ENCODE measurements at places on chromosomes 12 and 14.

DNA sequence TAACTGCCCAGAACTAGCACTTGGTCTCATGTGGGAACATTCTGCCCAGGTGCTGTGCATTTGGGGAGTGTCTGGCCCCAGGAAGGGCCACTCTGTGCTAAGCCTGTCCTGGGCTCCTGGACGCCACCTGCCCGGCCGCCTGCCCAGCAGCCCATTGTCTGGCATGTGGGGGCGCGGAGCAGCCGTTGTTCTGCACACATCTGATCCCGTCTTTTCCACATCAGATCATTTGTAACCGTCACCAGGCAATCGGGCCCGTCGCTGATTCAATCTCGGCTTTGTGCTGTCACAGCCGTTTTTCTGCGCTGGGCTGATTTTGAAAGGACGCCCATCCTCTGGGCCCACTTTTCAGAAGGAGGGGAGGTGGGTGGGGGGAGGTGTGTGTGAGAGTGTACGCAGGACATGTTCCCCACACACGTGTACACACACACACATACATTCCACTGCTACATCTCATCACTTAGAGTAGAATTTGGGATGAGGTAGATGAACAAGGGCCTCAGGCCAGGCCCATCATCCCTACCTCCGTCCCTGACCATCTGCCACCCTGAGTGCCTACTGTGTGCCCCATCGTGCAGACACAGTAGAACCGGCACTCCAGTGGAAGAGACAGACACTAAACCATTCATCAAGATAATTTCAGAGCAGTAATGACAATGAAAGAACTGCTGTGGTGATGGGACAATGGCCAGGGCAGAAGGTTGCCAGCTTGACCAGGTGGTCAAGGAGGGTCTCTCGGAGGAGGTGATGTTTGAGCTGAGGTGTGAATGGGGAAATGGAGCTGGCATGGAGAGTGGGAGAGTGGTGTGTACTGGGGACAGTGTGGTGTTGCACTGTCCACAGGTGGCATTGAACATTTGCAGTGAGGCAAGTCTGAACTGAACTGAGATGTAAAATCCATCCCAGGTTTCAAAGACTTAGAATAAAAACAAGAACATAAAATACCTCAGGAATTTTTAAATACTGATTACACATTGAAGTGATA lies 19.0 kb downstream of the FAM222A start:
- no peak for DNase-seq

- no peak for DNase-seq
Observed at GRCh38 chr12:57239587-57240065, 10.1 kb downstream of the SHMT2 start.

DNA sequence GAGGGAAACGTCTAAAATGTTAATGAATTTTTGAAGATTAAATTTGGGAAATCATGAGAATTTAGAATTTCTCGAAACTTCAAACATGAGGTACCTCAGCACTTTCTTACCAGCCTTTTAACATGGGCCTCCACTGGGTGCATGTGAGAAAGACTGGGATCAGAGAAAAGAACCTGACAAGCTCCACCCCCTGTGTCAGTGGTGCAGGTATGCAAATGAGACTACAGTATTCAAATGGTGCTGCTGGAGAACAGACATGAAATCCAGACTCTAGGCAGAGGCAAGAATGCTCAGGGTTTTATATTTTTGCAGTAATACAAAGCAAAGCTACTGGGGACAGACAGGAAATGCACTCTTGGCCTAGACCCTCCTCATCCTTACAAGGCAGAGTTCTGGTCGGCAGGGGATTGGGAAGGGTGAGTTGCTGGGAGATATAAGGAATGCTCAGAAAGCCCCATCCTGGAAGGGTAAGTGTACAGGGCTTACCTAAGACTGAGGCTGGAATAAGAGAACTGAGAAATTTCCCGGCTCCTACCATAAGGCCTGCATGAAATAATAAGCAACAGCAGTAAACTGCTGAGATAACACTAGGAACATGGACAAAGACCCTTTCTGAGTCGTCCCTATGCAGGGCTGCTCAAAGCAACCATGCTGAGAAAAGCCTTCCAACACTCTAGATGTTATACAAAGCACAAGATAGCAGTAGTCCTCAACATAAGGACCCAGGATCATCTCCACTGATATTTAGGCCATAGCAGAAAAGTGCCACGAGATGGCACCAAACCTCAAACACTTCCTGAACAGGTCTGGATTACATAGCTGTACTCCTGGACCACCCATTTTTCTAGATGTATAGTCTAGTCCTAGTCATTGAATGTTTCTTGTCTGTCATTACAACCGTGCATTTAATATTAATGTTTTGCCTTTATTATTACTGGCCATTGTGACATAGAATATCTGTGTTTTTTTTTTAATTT lies 260.8 kb downstream of the RASSF9 start:
- DNase-seq = no peak

GRCh38 chr14:33859306-33859705 lies 91.6 kb downstream of the EGLN3 start:
- no peak for DNase-seq

DNA sequence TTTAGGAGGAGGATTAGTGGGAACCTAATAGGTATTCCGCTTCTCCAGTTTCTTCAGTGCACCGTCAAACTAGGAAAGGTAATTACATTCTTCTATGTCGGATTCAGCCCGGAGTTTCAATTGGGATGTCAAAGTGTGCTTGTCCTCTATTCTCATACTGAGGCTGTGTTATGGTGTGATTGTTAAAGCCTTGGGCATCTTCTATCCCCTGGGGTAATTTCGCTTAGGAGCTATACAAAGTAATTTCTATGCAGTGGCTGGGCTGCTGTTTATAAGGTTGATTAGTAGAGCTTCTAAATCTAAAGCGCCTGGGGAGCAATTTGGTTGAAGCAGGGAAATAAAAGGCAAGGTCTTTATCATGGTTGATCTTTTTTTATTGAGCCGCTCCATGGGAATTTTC lies 399.6 kb downstream of the ZFP36L1 start:
- DNase-seq = no peak

DNA sequence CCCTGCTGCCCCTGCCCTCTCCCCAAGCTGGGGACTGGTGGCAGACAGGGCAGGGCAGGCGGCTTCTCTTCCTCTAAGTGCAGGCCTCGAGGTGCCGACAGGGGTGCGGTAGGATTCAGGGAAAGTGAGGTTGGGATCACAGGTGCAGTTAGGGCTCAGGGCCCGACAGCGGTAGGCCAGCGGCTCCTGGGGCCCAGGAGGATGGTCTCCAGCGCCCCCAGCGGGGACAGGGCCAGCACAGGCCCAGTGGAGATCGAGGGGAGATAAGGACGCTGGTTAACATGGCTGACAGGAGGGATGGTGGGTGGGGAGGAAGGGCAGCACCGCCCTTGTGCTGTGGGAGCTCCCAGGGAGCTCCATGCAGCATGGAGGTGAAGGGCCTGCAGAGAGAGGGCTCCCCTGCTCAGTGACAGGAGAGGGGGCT lies 935 bp upstream of the CRIP1 start:
- DNase-seq = no peak

DNA sequence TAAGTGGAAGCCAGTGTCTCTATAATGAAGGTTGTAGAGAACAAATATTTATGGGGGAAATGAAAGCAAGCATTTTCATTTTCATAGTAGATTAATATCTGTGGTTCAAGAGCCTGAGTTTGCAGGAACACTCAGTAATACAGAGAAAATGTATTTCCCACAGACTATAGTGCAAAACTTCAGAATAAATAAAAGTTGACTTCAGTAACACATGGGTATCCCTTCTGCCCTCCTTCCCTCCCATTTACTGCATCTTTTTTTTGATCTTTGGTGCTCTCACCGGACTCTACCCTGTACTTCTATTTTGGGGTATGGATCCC lies 75.3 kb upstream of the AMN1 start:
- no peak for DNase-seq

- no peak for DNase-seq
Observed at GRCh38 chr12:45235087-45236025, 19.5 kb downstream of the ANO6 start.

- no peak for DNase-seq
Observed at GRCh38 chr12:92827836-92828431, 101.2 kb downstream of the EEA1 start.

DNA sequence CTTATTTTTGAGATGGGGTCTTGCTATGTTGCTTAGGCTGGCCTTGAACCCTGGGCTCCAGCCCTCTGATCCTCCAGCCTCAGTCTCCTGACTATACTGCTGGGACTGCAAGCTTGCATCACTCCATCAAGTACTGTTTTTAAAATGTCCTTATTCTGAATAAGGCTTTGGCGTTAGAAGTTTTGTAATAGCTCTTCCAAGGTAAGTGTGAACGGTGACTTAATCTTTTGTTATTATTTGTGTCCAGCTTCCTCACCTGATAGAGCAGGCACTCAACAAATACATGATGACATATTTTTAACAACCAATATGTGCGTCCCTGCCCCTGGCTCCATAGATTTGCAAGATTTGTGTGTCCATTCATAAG lies 1.4 kb downstream of the C1RL start:
- no peak for DNase-seq

DNA sequence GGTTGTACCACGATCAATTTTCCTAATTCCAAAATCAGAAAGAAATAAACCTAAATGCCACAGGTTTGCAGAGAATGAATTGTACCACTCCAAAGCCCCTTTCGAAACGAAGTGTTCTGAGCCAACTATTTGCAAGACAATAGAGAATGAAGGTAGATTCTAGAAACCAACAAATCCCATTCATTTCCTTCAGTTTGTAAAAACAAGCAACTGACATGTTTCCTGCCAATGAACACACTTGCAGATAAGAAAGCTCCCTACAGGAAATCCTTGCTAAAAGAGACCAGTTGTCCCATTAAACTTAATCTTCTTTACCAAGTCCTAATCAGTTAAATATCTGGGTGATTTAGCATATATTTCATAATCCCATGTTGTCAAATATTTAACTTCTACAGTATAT lies 198.4 kb upstream of the FOXN3 start:
- no peak for DNase-seq

GRCh38 chr14:100692256-100692655 lies 34.4 kb upstream of the DLK1 start:
- DNase-seq = no peak

GRCh38 chr14:50542941-50543418 lies 10.6 kb upstream of the MAP4K5 start:
- no peak for DNase-seq

DNA sequence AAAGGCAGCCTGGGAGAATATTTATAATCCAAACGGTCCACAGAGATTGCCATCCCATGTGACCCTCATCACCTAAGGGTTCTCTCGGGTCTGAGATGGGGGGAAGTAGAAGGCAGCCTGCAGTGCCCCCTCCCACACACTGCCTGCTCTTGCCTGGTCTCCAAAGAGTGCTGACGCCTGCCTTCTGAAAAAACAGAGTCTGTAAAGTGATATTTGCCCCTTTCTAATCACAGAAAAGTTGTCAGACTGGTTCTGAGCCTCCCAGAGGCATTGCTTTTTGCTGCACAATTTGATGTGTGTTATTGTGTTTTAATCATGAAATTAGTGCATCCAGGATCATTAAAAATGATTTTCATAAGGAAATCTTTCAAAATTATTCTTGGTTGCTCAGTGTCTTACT lies 59.2 kb downstream of the TMEM30B start:
- no peak for DNase-seq

GRCh38 chr12:110068654-110069053 lies 20.3 kb upstream of the C12orf76 start:
- no peak for DNase-seq

DNA sequence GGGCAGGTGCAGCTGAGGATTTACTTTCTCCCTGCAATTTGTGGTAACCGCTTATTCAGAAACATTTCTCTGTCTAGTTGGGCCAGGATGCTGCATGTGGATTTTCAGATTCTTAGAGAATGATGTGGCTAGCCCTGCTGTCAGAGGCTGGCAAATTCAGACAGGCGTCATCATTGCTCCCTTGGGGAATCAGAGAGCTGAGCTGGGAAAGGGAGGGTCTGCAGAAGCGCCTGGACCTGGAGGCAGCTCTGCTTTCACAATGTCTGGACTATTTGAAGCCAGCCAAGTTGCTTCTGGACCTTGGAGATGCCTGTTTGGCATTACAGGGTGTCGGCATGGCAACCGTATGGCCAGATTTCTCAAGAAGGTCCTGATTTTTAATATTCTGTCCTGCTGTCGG lies 3.4 kb downstream of the GALNT16 start:
- no peak for DNase-seq

- DNase-seq = no peak
Observed at GRCh38 chr12:52210925-52211650, 19.3 kb upstream of the KRT80 start.

- DNase-seq = no peak
Observed at GRCh38 chr12:50505675-50506530, 1.1 kb downstream of the DIP2B start.

DNA sequence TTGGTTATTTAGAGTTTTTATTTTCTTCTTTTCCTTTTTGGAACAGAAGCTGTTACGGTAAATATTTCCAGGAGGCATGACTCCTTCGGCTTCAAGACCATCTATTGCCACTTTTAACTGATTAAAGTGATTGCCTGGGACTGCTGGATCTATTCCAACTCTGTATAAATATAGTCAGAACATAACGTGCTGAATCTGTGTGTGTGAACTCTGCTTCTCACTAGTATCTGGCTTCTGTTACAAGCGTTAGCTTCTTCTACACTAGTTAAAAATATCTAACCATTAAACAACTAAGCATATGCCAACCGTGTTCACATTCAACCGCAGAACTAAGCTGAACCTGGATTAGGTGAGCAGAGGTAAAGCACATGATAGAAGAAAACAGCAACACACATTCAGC lies 49.0 kb downstream of the TMTC1 start:
- no peak for DNase-seq

DNA sequence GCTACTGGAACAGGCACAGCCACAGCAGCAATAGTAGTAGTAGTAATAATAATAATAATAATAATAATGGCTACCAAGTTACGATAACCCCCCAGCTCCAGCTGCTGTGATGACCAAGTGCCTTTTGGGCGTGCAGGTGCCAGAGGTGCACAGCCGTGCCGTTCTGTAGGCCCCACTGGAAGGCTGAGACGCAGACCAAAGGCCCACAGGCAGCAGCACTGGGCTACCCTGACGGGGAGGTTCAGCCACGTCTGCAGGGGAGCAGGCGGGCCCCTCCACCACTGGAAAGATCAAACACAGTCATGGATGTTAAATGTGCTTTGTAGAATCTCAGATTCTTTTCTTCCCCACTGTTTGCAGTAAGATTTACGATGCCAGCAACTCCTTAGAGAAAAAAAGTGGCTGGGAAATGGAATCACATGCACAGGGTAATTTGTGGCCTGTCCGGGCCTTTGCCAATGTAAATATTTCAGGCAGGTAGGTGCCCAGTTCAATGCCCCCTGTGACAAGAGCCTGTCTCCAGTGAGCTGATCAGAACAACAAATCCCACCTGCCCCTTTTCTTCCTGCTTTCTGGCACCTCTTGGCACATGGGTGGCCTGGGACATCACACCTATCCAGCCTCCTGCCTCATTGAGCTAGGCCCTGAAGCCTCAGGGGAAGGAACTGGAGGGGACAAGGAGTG lies 32.6 kb downstream of the CCDC85C start:
- DNase-seq = no peak

- DNase-seq = peak; percentile 16
Observed at GRCh38 chr12:49827401-49828099, 663 bp downstream of the NCKAP5L start.
